Osteocyte (in vitro differentiated cells): ENCODE measurements at places on chromosomes 12 and 14.
A peak's percentile ranks its signal among the peaks of the same experiment; 100 is the strongest.

DNA sequence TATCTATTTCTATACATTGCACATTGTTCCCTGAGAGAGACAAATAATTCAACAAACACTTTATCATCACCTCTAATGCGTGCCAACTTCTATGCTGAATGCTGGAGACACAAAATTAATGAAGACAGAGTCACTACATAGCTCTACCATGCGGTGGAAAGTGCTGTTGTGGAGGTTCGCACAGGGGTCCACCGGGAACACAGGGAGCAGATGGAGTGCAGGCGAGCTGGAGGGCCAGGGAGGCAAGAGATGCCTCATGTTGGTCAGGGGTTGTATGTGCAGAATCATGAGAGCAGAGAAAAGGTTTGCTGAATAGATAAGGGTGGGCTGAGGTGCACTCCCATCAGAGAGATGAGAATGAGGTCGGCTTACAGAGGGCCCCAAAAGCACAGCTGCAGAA lies 25.2 kb downstream of the FAM234B start:
- DNase-seq: peak; percentile 66

GRCh38 chr12:68825569-68826217 lies 17.7 kb downstream of the MDM2 start:
- no peak for DNase-seq

DNA sequence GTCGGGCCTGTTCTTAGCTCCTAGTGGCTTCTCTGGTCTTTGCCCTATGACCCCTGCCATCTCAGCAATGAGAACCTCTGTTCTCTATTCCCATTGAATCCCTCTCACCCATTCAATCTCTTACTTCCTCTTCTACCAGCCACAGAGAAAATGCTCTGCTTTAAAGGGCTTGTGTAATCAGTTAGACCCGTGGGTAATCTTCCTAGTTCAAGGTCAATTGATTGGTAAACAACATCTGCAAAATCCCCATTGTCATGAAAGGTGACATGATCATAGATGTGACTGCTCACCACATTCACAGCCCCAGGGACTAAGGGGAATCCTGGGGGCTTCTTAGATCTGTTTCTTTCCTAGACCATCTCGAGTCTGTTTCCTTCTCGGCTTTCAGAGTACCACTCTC lies 7.2 kb upstream of the CCDC197 start:
- DNase-seq: no peak

GRCh38 chr12:4025181-4026019 lies 152.2 kb upstream of the PARP11 start:
- DNase-seq: no peak

DNA sequence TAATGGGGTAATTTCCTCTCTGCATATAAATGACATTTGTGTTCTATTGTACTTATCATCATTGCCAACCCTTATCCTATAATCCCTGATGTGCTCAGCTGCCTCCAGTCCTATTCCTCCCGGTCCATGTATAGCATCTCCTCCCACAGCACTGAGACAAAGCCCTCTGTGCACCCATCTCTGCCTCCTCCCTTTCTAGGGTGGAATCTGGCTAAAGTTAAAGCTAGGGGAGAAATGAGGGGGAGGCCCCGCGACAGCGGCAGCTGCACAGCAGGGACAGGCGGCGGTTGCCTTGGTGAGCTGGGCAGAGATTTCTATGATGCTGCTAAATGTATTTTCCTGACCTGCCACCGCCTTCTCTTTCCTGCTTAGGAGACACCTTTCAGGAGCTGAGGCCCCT lies 12.8 kb upstream of the ZDHHC22 start:
- DNase-seq: no peak

DNA sequence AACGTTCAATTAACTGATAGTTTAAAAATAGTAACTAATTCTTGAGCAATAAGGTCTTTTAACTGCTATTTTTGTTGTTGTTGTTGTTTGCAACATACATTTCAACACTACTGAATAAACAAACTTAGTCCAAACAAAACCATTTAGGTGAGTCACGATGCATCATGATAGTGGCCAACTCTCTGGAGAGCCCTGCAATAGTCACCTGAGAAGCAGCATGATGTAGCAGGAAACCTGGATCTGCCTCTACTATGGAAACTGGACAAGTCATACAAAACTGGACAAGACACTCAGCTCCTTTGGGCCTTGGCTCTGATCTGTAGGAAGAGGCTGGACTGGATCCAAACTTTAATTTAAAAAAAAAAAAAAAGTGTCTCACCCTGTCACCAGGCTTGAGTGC lies 117.3 kb downstream of the MED13L start:
- no peak for DNase-seq

- DNase-seq: no peak
These were observed 12.8 kb upstream of the NRDE2 start for GRCh38 chr14:90344331-90345238.

- DNase-seq: no peak
These were observed 48.7 kb downstream of the CCDC88C start for GRCh38 chr14:91368776-91369416.
